Lower lobe of right lung (tissue), 2 donors: ENCODE measurements at places on chromosomes 7 and 10. TPM values are rescaled to one million over a fixed set of nuclear protein-coding genes. Genes with fewer than 3 reads are reported as not detected.

GRCh38 chr10:88676283-88677060, 12.2 kb downstream of the LIPF start:
- DNase-seq = no peak

GRCh38 chr10:60497364-60497763, 107.7 kb upstream of the ANK3 start:
- DNase-seq = no peak

- DNase-seq = no peak
These were observed 11.6 kb downstream of the ALDH18A1 start for GRCh38 chr10:95644901-95645300.

DNA sequence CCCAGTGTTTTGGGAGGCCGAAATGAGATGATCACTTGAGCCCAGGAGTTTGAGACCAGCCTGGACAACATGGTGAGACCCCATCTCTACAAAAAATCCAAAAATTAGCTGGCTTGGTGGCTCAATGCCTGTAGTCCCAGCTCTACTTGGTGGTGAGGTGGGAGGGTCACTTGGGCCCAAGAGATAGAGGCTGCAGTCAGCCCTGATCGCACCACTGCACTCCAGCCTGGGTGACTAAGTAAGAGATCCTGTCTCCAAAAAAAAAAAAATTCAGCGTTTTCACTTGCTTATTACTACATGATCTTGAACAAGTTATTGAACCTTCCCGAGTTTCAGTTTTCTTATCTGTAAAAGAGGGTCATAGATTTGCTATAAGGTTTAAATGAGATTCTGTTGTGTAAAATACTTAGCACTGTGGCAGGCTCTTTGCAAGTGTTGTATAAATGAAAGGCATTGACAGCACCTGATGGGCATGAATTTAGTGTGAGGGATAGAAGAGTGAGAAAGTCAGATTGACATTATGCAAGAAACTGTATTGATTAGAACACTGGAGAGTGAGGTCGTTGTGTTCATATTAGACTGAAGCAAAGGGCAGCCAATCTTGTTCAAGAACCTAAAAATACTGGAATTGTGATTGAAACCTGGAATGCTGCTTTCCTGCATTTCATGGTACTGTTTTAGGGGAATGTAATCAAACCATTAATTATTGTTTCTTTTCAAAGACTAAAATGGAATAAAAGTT, 136.8 kb downstream of the LCOR start:
- no peak for DNase-seq

- DNase-seq = no peak
These were observed 6.2 kb downstream of the BUB3 start for GRCh38 chr10:123160311-123160980.

The CALU gene
- 84.6 TPM for total RNA-seq

- DNase-seq = no peak
These were observed 177.9 kb downstream of the TNS3 start for GRCh38 chr7:47404010-47404409.

- DNase-seq = no peak
These were observed 51.2 kb downstream of the GTF2I start for GRCh38 chr7:74708569-74709275.

DNA sequence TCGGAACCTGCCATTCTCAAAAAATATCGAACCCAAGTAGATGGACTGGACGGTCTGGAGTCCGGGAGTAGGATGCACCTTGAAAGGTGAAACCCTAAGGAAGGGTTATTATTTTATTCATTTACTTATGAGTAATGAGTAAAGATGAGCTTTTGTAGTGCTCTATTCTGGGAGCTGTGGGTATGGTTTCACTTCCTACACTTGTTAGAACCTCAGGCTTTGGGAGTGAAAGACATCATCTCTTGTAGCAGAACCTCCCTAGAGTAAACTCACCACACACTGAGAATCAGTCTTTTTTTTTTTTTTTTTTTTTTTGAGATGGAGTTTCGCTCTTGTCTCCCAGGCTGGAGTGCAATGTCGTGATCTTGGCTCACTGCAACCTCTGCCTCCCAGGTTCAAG, 389.4 kb upstream of the AUTS2 start:
- no peak for DNase-seq

- no peak for DNase-seq
These were observed 181.2 kb upstream of the PRSS58 start for GRCh38 chr7:142438923-142439515.

- no peak for DNase-seq
These were observed 161.6 kb downstream of the CAMK1D start for GRCh38 chr10:12510984-12511383.

DNA sequence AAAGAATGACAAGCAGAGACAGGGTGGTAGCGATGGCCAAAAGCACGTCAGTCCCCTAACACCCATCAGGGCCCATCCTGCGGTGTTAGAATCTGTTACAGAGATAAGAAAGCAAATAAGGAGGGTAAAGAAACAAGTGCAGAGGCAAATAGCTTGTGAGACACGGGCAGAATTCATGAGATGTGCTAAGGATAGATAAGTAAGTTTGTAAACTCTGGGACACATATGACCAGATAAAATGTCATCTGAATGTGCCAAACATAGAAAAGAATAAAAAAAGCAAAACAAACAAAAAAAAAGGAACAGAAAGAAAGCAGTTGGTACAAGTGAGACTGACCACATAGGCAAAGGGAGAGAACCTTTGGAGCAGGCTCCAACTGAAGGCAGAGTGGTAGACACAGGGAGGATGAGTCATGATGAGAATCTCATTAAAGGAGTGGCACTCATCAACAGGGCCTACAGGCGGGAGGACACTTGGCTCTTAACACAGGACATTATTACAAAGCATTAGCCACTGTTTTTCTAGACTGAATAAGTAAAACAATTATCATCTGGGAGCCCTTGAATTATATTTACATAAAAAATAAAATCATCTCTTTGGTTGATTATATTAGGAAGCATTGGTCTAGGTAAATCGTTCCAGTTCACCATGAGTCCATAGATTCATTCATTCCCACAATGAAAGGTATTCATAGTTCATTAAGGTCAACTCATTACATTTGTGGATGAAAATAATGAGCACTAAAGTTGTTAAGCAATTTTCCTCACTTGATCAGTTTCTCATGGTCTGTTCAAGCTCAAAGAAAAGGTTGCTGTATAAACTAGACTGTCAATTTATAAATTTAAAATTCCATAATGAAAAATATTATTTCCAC, 21.5 kb upstream of the EPHB6 start:
- DNase-seq = no peak

DNA sequence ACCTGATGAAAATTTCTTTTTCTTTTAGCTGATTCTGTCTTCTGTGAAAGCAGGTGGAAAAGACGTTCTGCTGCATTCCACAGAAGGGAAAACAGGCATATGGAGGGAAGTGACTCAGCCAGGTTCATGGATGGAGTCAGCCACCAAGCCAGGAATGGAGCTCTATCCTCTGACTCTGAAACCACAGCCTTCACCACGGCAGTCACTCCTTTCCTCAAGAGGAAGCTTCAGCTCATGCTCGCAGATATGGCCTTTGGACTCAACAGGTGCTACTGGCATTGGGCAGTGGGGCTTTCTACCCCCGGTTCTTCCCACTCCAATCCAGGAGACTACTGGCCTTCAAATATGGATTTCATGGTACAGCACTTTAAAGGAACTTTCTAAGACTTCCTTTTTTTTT, 11.5 kb upstream of the PLAU start:
- DNase-seq = no peak

DNA sequence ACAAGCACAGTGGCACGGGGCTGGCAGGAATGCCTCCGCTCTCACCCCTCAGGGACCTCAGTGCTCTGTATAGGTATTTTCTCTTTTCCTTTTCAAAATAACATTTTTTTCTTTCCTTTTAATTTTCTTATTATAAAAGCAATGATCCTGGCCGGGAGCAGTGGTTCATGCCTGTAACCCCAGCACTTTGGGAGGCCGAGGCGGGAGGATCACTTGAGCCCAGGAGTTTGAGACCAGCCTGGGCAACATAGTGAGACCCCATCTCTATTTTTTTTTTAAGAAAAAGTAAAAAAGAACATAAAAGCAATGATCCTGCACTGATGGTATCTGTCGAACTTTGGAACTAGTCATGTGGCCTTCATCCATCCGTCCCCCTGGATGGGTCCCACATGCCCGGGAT, 3.2 kb downstream of the PRF1 start:
- DNase-seq = no peak

The ASIC3 gene
- total RNA-seq = 3.7 TPM

DNA sequence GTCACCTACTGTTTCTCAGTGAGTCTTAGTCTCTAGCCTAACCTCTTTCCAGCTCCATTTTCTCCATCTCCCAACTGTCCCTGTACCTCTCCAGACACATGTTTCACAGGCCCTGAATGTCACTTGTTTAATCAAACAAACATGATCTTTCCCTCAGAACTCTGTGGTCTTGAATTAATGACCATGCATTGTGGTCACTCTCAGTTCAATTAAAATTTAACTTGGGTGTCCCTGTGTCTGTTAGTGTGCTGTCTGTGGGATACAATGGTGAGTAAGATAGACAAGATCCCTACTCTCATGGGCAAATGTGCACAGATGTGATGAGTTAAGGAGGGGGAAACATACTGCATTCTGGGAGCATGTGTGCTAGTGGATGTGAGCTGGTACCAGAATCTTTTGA, 65.0 kb downstream of the RBM33 start:
- no peak for DNase-seq

- no peak for DNase-seq
These were observed 171.9 kb upstream of the SP8 start for GRCh38 chr7:20958572-20958971.

DNA sequence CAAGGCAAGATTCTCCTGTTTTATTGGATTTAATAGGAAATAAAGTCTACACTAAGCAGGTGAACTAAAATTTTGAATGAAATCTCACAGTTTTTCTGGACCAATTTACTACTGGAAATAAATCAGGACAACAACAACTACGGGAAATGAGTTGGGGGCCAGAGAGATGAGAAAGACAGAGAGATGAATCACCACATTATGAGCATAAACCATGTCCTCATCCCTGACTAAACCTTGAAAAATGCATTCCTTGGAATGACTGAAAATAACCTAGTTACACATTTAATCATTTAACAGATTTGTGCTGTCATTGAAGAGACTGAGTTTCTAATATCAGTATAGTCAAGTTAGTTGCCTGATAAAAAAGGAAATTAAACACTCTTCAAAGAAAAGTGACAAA, 608.4 kb upstream of the KCND2 start:
- DNase-seq = no peak
